ENCODE measurements at places on chromosomes 13 and 19.

- DNase-seq: no peak
These were observed 114.3 kb upstream of the SERP2 start for GRCh38 chr13:44259045-44260027.

- no peak for DNase-seq
These were observed 194.7 kb downstream of the ZNF536 start for GRCh38 chr19:30566681-30567420.

GRCh38 chr19:4115050-4115817, 8.7 kb downstream of the MAP2K2 start:
- DNase-seq: no peak

GRCh38 chr13:111913761-111914140, 153.2 kb upstream of the SOX1 start:
- no peak for DNase-seq

GRCh38 chr19:2239771-2240770, 3.4 kb downstream of the SF3A2 start:
- DNase-seq: no peak

DNA sequence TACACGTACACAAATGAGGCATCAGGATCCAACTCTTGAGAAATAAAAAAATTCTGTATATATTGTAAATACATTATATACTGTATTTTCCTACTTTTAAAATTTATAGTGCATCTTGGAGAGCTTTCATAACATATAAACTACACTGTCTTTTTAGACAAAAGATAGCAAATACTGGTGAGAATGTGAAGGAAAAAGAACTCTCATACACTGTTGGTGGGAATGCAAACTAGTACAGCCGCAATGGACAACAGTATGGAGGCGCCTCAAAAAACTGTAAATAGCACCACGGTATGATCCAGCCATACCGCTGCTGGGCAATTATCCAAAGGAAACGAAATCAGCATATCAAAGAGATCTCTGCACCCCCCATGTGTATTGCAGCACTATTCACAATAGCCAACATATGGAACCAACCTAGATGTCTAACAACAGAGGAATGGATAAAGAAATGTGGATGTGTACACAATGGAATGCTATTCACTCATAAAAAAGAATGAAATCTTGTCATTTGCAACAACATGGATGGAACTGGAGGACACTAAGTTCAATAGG, 292.4 kb downstream of the EFNB2 start:
- DNase-seq: no peak

GRCh38 chr19:7787141-7787540, 24.1 kb downstream of the CLEC4M start:
- DNase-seq: no peak

DNA sequence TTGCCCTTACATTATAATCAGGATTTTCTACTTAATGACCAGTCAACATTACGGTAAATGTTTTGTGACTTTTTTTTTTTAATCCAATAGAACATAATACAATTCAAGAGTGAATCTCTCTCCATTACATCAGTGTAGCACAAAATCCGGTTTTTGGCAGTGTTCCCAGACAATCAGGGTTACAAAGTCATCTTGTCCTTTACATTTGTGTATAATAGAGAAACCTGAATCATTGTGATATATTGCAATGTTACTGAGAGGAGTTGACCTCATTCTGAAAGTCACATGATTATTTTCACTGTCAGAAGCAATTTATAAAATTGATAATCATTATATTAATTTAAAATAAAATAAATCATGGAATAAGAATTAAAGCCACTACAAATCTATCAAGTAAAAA, 1346.0 kb upstream of the SPRY2 start:
- DNase-seq: no peak

DNA sequence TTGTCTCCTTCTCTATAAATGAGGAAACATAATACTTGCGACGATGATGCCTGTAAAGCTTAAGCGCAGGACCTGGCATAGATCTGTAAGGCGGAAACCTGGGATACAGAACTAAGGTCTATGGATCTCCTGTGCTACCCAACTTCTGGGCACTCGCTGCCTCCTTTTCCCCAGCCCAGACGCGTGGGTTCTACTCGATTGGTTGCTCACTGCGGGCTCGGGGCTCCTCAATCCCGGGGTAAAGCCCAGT, 615 bp upstream of the PSMC4 start:
- no peak for DNase-seq

DNA sequence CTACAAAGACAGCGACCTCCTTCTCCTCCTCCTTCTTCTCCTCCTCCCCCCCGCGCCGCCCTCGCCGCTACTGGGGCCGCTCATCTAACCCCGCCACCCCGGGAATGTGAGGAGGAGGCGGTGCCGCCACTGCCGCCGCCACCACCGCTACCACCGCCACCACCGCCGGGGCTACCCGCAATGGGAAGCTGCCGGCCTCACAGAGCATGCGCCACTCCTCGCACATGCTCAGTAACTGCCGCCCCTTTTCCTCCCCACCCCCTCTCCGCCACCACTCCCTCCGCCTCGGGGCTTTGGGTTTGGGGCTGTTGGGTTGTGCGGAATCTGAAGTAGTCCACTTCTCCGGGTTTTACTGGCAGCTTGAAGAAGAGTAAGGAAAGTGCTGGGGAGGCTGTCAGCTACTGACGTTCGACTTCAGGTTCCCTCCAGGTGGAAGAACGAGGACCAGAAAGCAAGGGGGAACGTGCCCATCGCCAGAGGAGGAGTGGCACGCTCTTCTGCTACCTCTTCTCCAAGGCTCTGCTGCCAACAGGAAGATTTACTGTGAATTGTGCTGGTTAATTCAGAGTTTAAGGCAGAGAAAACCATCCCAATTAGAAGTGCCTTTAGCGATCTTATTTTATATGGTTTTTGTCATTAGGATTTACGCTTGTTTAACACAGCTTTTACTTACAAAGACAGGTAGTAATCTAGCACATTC, at the start of gene MYCBP2:
TSS of gene MYCBP2 (minus strand) at position 190 of the 700 bp plus-strand sequence. CDS start 319 bp downstream, outside the sequence.
- DNase-seq: peak; percentile 90

DNA sequence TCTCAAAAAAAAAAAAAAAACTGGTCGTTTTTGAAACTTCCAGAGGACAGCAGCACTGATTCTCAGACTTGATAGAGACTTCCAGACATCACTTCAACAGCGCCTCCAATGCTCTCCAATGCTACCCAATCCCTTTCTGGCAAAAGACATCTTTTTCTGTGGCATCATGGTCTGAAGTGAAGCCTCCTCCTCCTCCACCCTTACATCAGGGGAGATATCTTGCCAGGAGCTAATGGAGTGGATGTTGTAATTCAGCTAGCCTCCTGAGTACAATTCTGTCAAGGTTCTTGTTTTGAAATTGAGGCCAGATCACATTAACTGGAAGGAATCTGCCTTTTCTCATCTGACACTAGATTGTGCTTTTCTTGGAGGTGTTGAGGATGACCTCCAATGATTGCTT, 24.2 kb downstream of the FXYD5 start:
- DNase-seq: no peak

DNA sequence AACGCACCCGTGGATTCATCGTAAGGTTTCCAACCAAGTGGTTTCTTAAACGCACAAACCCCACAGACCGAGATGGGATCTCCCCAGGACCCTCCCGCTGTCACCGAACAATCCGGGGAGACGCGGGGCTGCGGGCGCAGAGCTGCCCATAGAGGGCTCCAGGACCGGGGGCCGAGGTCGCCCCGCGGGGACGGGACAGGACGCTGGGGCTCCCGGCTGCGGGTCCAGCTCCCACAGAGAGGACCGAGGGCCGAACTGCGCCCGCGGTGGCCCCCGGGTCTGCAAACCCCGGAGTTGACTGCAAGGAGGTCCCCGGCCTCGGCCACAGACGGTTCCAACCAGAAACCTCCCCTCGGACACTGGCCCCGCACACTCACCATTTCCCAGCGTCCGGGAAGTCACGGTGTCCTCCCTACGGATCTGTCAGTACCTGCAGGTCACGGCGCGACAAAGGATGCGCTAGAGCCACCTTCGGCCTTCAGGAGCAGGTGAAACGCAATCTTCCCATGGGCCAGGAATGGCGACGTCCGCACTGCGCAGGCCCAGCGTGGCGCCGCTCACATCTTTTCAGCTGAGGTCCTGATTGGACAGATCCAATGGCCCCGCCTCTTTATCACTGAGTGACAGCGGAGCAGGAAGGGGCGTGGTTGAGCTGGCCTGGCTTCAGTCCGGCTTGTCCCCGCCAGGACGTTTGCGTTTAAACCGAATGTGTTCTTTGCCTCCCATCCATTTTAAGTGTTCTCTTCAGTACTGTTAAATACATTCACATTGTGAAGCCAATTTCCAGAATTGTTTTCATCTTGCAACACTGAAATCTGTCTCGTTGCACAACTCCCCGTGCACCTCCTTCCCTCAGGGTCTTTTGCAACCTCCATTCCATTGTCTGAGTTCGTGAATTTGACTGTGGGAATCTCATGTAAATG, at the start of gene ZNF14:
TSS of gene ZNF14 (minus strand) at position 534 of the 923 bp plus-strand sequence. CDS start at position 380, 154 bp downstream.
- DNase-seq: peak; percentile 93

GRCh38 chr19:2270423-2271233, 11.3 kb downstream of the PEAK3 start:
- DNase-seq: peak; percentile 44

GRCh38 chr19:49593233-49594113, 2.5 kb downstream of the PRR12 start:
- peak; percentile 92 for DNase-seq

GRCh38 chr13:108915095-108915633, 285.8 kb downstream of the MYO16 start:
- DNase-seq: peak; percentile 48

DNA sequence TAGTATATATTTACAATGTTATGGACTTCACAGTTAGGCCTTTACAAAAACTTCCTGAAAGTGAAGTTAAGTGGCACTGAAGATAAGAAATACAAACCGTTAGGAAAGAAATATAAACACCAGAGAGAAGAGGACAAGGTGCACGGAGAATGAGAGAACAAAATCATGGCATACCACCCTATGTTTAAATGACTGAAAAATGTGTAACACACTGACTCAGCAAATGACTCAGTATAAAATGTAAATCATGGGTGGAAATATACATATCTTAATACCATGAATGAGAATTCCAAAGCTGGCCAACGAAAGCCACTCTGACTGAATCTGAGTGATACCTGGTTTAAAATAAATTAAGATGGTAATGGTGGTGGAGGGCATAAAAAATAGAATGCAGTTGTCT, 260.8 kb downstream of the DNAJC15 start:
- no peak for DNase-seq

DNA sequence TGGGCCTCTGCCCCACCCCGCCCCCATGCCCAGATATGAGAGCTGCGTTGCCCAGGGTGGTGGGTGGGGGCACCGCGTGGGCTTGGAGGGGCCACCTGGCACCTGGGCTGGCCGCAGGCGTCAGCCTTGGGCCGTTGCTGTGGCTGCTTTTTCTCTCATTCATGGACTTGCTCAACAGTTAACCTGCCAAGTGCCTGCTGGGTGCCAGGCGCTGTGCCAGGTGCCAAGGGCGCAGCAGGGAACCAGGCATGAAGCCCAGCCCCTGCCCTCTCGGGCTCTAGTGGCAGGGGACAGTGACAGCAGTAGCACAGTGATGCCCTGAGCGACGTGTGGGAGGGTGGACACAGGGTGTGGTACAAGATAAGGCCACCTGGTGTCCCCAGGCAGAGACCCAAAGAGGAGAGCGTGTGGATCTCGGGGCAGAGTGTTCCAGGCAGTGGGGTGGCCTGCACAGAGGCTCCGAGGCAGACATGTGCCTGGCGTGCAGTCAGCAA, 28.1 kb downstream of the DHX34 start:
- DNase-seq: no peak

GRCh38 chr13:56102641-56103040, 1038.1 kb upstream of the PRR20A start:
- no peak for DNase-seq

DNA sequence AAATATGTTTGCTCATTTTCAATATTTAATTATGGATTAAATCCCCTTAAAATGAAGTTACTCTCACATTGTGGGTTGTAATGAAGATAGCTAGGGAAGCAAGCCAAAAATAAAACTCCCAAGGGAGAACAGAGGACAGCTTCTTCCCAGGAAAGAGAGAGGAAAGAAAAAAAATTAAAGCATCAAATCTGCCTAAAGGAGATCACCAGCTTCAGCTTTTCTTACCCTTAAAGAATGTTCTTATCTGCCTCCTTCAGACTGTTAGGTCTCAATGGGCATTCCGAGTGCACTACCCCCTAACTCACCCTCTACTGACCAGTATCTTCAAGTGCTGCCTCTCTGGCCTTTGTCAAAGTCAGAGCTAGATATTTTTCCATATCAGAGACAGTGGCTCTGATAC, 55.2 kb downstream of the XPO4 start:
- no peak for DNase-seq

All from kidney glomerular epithelial cell (primary cell).